ENCODE measurements at places on chromosomes 3 and 15. TPM values are rescaled to one million over a fixed set of nuclear protein-coding genes. Genes with fewer than 3 reads are reported as not detected.

GRCh38 chr3:169315141-169315540 lies 348.4 kb downstream of the MECOM start:
- DNase-seq: no peak
- no peak overlapping the region for H3K27ac ChIP-seq
- H3K4me3 ChIP-seq: no peak overlapping the region

DNA sequence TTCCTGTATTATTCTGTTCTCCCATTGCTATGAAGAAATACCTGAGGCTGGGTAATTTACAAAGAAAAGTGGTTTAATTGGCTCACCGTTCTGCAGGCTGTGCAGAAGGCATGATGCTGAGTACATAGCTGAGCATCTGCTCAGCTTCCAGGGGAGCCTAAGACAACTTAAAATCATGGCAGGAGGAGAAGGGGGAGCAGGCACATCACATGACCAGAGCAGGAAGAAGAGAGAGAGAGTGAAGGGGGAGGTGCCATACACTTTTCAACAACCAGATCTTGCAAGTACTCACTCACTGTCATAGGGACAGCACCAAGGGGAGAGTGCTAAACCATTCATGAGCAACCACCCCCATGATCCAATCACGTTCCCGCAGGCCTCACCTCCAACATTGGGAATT lies 184.4 kb downstream of the GOLGA8K start:
- H3K4me3 ChIP-seq: no peak overlapping the region
- H3K4me1 ChIP-seq: no peaks in the 10 kb centered on the region
- no peak overlapping the region for H3K27ac ChIP-seq

Gene KBTBD13
- not detected for total RNA-seq

- H3K27ac ChIP-seq: no peak overlapping the region
- H3K4me1 ChIP-seq: peaks cover 4% of the 10 kb centered on the region
- H3K27me3 ChIP-seq: no peaks in the 10 kb centered on the region
- H3K4me3 ChIP-seq: no peak overlapping the region
Measured at GRCh38 chr15:47502041-47502440, 215.3 kb upstream of the SEMA6D start.

GRCh38 chr3:125679258-125679657 lies 84.0 kb upstream of the OSBPL11 start:
- H3K4me3 ChIP-seq: no peak overlapping the region
- no peak for DNase-seq
- H3K4me1 ChIP-seq: peaks cover 4% of the 10 kb centered on the region
- no peak overlapping the region for H3K27ac ChIP-seq
- no peaks in the 10 kb centered on the region for H3K36me3 ChIP-seq

DNA sequence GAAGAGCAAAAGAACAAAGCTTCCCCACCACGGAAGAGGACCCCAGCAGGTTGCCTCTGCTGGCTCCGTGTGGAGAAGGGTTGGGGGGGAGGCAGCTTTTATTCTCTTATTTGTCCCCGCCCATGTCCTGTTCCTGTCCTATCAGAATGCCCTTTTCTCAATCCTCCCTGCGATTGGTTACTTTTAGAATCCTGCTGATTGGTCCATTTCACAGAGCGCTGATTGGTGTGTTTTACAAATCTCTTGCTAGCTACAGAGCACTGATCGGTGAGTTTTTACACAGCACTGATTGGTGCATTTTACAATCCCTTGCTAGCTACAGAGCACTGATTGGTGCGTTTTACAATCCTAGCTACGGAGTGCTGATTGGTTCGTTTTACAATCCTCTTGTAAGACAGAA lies 100.6 kb upstream of the KLF13 start:
- no peak overlapping the region for H3K4me3 ChIP-seq
- no peak overlapping the region for H3K27ac ChIP-seq
- peaks cover 32% of the 10 kb centered on the region for H3K4me1 ChIP-seq
- H3K36me3 ChIP-seq: no peaks in the 10 kb centered on the region

Gene GPR15
- total RNA-seq: 0.97 TPM

GRCh38 chr3:106710596-106710995 lies 666.6 kb upstream of the CCDC54 start:
- no peaks in the 10 kb centered on the region for H3K27me3 ChIP-seq
- H3K4me1 ChIP-seq: no peaks in the 10 kb centered on the region
- no peak overlapping the region for H3K27ac ChIP-seq
- no peaks in the 10 kb centered on the region for H3K36me3 ChIP-seq
- DNase-seq: no peak

- H3K27me3 ChIP-seq: no peaks in the 10 kb centered on the region
- DNase-seq: no peak
Measured at GRCh38 chr15:92840149-92840548, 60.0 kb upstream of the CHD2 start.

Gene GNAI2
- total RNA-seq: 428 TPM

DNA sequence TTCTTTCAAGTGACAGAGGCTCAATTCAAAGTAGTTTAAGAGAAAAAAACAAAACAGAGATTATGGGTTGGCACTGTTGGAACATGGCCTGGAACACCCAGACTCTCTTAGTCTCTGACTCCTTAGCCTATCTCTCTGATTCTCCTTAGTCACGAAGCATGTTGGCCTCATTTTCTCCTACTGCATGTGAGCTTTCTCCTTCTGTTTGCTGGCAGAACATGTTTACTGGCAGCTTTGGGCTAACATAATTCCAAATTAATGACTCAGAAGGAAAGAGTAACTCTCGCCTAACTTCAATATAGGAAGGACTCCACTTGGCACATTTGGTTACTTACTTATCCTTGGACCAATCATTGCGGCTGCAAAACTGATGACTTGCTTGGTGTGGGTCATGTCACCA lies 21.7 kb upstream of the CCDC39 start:
- H3K27ac ChIP-seq: no peak overlapping the region
- DNase-seq: no peak
- H3K36me3 ChIP-seq: no peaks in the 10 kb centered on the region
- no peaks in the 10 kb centered on the region for H3K4me1 ChIP-seq

Gene ANKRD34C
- total RNA-seq: not detected

DNA sequence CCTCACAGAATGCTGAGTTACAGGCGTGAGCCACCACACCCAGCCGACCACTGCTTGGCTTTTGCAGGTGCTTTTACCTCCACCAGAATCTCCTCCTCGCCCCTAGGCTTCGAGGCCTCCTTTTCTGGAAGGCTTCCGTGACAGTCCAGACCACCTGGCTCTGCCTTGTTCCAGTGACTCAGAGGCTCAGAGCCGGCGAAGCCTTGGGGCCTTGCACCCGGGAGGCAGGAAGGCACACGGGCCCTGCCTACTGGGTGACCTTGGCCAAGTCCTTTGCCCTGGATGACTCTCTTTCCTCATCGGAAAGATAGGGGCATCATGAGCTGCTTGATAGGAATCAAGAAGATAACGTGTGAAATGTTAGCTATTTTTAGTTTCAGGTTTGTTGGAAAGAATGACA lies 31.3 kb upstream of the FURIN start:
- no peaks in the 10 kb centered on the region for H3K36me3 ChIP-seq
- peak overlapping the region; percentile 72 for H3K27ac ChIP-seq
- H3K4me1 ChIP-seq: peaks cover 40% of the 10 kb centered on the region
- no peaks in the 10 kb centered on the region for H3K27me3 ChIP-seq

GRCh38 chr15:30992249-30992864 lies 929 bp upstream of the MTMR10 start:
- H3K4me1 ChIP-seq: peaks cover 20% of the 10 kb centered on the region
- H3K27me3 ChIP-seq: no peaks in the 10 kb centered on the region
- H3K4me3 ChIP-seq: peak overlapping the region; percentile 70
- no peaks in the 10 kb centered on the region for H3K36me3 ChIP-seq

GRCh38 chr3:172076212-172076611 lies 36.8 kb downstream of the FNDC3B start:
- no peak for DNase-seq
- no peak overlapping the region for H3K4me3 ChIP-seq
- H3K27me3 ChIP-seq: no peaks in the 10 kb centered on the region
- no peak overlapping the region for H3K27ac ChIP-seq
- no peaks in the 10 kb centered on the region for H3K36me3 ChIP-seq
- peaks cover 6% of the 10 kb centered on the region for H3K4me1 ChIP-seq

Gene GOLGA8N
- total RNA-seq: 72.9 TPM

- peaks cover 4% of the 10 kb centered on the region for H3K27me3 ChIP-seq
- no peak within 1 kb of the TSS for H3K4me3 ChIP-seq
- DNase-seq: no peak
- no peaks in the 10 kb centered on the region for H3K4me1 ChIP-seq
Measured at GRCh38 chr3:63278171-63279004, at the start of gene SYNPR. Gene SYNPR, plus strand, starts transcription at chr3:63278308.

GRCh38 chr15:73150831-73151230 lies 98.6 kb downstream of the NEO1 start:
- no peak for DNase-seq
- H3K4me1 ChIP-seq: no peaks in the 10 kb centered on the region
- H3K36me3 ChIP-seq: no peaks in the 10 kb centered on the region
- H3K4me3 ChIP-seq: no peak overlapping the region

Gene AMIGO3
- total RNA-seq: not detected

DNA sequence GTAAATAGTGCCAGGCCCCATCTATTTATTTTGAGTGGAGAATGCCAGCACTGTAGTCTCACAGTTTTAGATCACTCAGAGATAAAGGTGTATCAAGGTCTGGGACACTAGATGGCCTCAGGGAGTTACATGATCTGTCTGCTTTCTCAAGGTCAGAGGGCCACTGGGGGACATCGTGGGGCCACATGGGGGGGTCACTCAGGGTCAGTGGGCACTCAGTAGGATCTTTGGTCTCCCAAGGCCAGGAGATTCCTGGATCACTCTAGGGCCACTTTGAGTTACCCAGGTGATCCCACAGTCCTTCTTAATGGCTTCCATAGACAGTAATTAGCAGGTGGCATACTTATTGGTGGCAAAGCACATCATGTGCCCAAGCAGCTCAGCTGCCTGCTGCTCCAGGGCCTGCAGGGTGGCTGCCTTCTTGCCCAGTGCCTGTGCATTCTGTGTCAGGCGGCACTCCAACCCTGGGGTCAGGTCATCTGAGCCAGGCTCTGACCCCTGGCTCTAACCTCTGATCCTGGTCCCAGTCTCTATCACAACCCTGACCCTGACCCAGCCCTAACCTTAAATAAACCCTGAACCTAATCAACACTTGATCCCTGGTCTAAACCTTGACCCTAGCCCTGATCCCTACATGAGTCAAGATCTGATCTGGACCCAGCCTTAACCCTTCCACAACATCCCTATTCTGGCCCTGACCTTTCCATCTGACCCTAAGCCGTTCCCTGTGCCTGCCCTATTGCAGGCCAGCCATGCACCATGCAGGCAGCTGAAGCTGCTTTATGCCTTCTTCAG lies 1.8 kb upstream of the LAMB2 start:
- DNase-seq: no peak
- H3K27me3 ChIP-seq: peaks cover 4% of the 10 kb centered on the region
- H3K4me1 ChIP-seq: peaks cover 5% of the 10 kb centered on the region
- no peaks in the 10 kb centered on the region for H3K36me3 ChIP-seq

- H3K36me3 ChIP-seq: no peaks in the 10 kb centered on the region
- H3K27ac ChIP-seq: no peak overlapping the region
- no peak overlapping the region for H3K4me3 ChIP-seq
- H3K27me3 ChIP-seq: no peaks in the 10 kb centered on the region
Measured at GRCh38 chr3:52069855-52070254, 13.5 kb upstream of the DUSP7 start.

Gene EAF2
- 5.1 TPM for total RNA-seq

GRCh38 chr3:11919390-11919789 lies 72.7 kb upstream of the TAMM41 start:
- H3K4me3 ChIP-seq: no peak overlapping the region
- no peaks in the 10 kb centered on the region for H3K27me3 ChIP-seq
- no peak for DNase-seq

Gene ANKRD63
- not detected for total RNA-seq

- no peaks in the 10 kb centered on the region for H3K4me1 ChIP-seq
- H3K27me3 ChIP-seq: no peaks in the 10 kb centered on the region
- no peaks in the 10 kb centered on the region for H3K36me3 ChIP-seq
- no peak overlapping the region for H3K27ac ChIP-seq
- DNase-seq: no peak
Measured at GRCh38 chr3:76083992-76084391, 298.6 kb upstream of the ZNF717 start.

- no peak overlapping the region for H3K27ac ChIP-seq
- H3K36me3 ChIP-seq: no peaks in the 10 kb centered on the region
- H3K4me3 ChIP-seq: no peak overlapping the region
Measured at GRCh38 chr3:42497009-42497731, 5.3 kb upstream of the VIPR1 start.

DNA sequence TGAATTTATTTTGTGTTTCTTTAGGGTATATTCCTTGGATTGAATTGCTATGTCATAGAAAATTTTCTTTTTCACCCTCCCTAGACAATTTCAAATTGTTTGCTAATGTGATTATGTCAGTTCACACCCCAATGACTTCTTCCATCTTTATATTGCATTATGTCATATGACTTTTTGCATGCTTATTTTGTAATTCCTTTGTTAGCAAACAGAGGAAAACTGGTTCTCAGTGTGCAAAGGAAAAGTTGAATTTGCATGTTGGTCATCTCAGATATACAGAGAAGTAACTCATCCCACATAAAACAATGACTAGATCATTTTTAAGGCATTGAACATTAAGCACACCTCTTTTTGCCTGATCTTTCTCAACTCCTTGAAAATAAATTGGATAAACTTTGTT lies 3.3 kb upstream of the RNF13 start:
- no peak overlapping the region for H3K4me3 ChIP-seq
- peaks cover 10% of the 10 kb centered on the region for H3K4me1 ChIP-seq
- no peak overlapping the region for H3K27ac ChIP-seq
- no peak for DNase-seq
- no peaks in the 10 kb centered on the region for H3K36me3 ChIP-seq

Gene CFAP161
- 1.3 TPM for total RNA-seq

Gene TRH
- total RNA-seq: not detected

Gene COLQ
- total RNA-seq: 55.8 TPM

GRCh38 chr3:26256224-26256623 lies 366.3 kb upstream of the LRRC3B start:
- no peaks in the 10 kb centered on the region for H3K27me3 ChIP-seq
- no peaks in the 10 kb centered on the region for H3K36me3 ChIP-seq
- no peak overlapping the region for H3K4me3 ChIP-seq
- DNase-seq: no peak

DNA sequence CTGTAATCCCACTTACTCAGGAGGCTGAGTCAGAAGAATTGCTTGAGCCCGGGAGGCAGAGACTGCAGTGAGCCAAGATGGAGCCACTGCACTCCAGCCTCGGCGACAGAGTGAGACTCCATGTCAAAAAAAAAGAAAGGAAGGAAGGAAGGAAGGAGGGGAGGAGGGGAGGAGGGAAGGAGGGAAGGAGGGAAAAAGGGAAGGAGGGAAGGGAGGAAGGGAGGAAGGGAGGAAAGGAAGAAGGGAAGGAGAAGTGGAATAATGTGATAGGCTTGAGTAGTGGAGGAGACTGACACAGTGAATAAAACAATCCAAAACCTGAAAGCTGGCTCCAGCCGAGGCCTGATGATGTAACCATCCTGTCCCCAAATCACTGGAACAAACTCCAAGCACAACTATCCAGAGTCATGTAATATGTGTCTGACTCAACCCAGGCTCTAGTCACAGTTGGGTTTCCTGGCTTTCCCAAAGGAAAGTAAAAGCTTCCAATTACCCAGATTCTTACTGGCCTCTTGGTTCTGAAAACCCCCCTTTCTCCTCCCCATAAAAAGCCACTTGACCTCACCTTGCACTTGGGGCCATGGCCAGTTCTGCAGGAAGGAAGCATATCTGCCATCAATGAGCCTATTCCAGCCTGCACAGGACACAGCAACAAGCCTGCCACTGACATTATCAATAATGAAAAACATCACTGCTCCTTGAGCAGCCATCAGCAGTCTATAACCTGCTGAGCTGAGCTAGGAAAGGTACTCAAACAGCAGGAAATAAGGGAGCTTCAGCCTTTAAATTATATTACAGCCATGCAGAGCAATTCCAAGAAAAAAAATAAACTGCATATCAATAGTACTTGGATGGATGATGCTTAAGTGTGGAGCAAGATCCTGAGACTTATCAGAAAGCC lies 48.3 kb downstream of the MB21D2 start:
- no peak overlapping the region for H3K4me3 ChIP-seq
- no peaks in the 10 kb centered on the region for H3K36me3 ChIP-seq
- H3K27ac ChIP-seq: no peak overlapping the region
- no peaks in the 10 kb centered on the region for H3K4me1 ChIP-seq
- H3K27me3 ChIP-seq: no peaks in the 10 kb centered on the region

All from natural killer cell (primary cell).